Stimulated activated CD8-positive, alpha-beta memory T cell treated with anti-CD3 and anti-CD28 coated beads, Interleukin-12 subunit alpha, Interleukin-12 subunit beta, amount 100 ng/mL, for 1 hour (primary cell): ENCODE measurements at places on chromosomes 3 and 15.

DNA sequence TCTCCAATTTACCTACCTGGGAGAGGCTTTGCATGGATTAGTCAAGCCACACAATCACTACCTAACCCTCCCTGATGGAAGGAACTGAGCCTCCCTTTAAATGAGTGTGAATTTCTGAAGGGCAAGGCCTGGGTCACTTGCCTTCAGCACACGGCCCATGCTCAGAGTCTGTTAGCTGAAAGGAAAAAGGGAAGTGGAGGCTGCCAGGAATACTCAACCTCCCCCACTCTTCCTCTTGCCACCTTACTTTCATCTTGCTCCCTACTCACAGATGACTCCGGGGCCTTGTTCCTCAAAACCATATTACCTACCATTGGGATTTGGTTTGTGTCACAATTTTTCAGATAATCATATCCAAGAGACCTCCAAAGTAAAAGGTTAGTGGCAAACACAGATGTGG is 220.0 kb downstream of the ABHD5 start:
- DNase-seq: no peak

- DNase-seq: no peak
Observed at GRCh38 chr3:81876826-81877225, 115.4 kb upstream of the GBE1 start.

GRCh38 chr3:42266085-42266484 is at the start of gene CCK:
Gene CCK, minus strand, starts transcription at chr3:42266185. Its CDS starts 2,555 bp downstream, at chr3:42263630.
- DNase-seq: no peak

- DNase-seq: peak; percentile 26
Observed at GRCh38 chr3:20043396-20043795, 3.1 kb downstream of the KAT2B start.

DNA sequence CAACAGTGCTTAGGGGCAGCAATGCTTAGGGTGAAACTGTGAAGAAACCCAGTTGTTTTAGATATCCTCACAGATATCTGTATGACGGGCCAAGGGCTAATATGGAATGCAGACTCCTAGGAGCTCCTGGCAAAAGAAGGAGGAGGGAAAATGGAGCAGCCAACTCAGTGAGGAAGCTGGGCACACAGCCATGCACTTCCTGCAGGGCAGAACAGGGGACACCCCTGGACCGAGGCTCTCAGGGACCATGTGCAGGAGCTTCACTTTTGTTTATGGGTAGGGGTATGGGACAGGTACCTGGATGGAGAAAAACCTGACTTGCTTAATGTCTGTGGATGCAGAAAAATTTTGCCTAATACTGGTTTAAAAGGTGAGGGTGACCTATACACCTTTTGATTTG is 20.2 kb downstream of the NIPA1 start:
- no peak for DNase-seq

DNA sequence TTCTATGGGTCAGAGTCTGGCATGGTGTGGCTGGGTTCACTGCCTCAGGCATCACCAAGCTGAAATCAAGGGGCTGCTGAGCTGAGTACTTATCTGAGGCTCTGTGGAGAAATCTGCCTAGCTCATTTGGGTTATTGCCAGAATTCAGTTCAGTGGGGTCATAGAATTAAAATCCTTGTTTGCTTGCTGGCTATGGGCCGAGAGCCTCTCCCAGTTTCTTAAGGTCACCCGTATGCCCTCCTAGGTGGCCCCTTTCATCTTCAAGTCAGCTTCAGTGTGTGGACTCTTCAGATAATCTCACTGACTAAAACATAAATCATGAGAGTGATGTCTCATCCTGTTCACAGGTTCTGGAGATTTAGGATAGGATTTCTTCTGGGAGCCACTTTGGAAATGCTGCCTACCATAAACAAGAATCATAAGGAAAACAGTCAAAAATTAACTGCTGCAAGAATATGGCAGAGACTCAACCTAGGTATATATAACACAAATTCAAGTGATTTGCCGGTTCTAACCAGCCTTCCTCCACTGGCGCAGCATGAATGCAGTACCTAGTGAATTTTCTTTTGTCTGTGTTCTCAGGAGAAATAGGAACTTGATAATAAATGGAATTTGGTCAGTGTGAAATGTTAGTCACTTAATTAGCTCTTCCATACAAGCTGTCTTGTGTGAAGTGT is 5.3 kb downstream of the CP start:
- DNase-seq: no peak

DNA sequence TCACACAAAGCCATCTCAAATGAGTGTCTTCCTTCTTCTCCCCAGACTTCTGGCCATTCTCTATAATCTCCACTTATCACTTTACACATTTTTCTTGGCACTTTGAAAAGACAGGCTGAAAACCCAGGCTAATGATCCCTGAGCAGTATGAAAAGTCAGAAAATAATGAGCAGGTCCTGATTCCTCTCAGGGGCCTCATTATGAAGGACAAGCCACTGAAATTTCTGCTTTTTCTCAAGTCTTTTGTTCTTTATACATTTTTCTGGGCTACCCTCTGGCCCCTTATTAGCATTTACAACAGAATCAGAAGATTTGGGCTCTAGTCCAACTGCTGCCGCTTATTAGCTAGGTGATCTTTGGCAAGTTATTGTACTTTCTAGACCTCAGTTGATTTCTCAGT is 9.5 kb upstream of the ST6GAL1 start:
- no peak for DNase-seq

- no peak for DNase-seq
Observed at GRCh38 chr15:63156086-63156710, 1.1 kb downstream of the RPS27L start.

DNA sequence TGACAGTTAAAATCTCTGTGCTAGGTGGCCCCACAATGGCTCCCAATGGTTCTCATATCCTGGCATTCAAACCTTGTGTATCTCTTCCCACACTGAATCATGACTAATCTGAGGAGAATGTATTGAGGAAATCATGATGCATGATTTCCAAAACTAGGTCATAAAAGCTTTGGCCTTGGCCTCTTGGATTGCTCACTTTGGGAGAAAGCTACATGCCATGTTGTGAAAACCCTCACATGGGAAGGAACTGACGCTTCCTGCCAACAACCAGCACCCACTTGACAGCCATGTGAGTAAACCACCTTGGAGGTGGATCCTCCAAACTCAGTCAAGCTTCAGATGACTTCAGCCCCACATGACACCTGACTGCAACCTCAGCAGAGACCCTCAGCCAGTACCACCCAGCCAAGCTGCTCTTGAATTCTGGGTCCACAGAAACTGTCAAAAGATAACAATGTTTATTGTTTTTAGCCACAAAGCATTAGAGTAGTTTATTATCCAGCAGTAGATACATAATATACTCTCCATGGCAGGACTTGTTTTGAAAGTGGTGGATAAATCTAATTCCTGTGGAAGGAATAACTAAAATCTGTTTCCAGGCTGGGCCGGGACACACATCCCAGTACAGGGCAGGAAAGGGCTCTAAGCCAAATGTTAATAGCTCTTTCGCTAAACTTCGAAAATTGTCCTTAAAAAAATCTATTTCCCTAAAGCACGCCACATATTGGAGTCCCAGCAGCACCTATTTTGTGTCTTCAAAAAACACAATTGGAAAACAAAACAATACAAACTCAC is 1.0 kb upstream of the ZNF620 start:
- no peak for DNase-seq

- DNase-seq: no peak
Observed at GRCh38 chr15:62456011-62456920, 291.2 kb upstream of the C2CD4B start.

GRCh38 chr3:98172621-98173020 is 6.1 kb downstream of the OR5H15 start:
- DNase-seq: no peak

DNA sequence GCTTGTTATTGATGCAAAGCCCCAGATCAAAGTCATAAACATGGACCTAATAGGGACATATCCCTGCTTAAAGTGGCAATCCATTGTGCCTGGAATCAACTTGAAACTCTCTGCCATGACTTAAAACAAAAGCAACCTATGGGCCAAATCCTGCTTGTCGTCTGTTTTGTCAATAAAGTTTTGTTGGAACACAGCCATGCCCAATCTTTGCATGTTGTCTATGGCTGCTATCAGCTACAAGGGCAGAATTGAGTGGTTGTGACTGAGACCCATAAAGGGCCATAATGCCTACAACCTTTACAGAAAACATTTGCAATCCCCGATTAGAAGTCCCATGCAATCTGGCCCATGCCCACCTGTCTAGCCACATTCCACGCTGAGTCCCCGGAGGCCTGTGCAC is 235.4 kb downstream of the PLCL2 start:
- DNase-seq: no peak

GRCh38 chr3:40911928-40912327 is 287.4 kb upstream of the CTNNB1 start:
- DNase-seq: no peak

GRCh38 chr3:177832880-177833279 is 635.6 kb upstream of the TBL1XR1 start:
- DNase-seq: no peak

- DNase-seq: no peak
Observed at GRCh38 chr3:132730891-132731580, 8.8 kb upstream of the NPHP3 start.

DNA sequence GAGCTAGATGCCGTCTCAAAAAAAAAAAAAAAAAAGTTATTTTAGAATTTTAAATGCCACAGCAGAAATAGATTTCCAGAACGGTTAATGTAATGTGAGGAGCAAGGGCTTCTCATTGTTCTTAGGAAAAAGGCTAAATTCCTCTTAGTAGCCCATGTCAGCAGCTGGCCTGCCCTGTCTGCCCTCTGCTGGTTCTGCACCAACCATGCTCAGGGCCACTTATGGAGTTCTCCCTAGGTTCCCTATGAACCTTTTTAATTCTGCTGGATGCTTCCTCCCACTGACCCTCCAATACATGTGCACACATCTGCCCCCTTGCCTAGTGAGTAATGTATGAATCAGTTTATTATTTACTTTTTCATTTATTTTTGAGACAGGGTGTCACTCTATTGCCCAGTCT is 32.2 kb upstream of the DPPA4 start:
- no peak for DNase-seq

DNA sequence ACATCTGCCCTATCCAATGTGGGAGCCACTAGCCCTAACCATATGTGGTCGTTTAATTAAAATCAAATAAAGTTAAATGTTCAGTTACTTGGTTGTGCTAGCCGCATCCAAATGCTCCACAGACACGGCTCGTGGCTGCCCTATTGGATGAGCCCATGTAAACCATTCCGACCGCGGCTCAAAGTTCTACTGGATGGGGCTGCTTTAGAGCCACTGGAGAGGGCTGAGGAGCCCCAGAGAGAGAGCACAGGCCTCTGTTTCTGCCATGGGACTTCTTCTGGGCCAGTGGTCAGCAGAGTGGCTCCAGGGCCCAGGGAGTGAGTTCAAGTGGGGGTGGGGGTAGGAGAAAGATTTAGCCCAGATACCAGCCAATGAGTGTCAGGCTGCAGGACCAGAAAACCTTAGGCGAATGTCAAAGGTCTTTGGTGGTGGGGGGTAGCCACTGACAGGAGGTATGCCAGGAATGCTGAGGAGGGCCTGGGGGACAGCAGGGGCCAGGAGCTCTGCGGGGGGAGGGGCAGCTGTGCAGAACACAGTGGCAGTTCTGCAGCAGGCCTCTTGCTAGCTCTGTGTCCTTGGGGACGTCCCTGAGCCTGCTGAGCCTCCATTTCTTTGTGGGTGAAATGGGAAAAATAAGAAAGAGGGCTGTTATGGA is 30.1 kb downstream of the SPSB4 start:
- no peak for DNase-seq

DNA sequence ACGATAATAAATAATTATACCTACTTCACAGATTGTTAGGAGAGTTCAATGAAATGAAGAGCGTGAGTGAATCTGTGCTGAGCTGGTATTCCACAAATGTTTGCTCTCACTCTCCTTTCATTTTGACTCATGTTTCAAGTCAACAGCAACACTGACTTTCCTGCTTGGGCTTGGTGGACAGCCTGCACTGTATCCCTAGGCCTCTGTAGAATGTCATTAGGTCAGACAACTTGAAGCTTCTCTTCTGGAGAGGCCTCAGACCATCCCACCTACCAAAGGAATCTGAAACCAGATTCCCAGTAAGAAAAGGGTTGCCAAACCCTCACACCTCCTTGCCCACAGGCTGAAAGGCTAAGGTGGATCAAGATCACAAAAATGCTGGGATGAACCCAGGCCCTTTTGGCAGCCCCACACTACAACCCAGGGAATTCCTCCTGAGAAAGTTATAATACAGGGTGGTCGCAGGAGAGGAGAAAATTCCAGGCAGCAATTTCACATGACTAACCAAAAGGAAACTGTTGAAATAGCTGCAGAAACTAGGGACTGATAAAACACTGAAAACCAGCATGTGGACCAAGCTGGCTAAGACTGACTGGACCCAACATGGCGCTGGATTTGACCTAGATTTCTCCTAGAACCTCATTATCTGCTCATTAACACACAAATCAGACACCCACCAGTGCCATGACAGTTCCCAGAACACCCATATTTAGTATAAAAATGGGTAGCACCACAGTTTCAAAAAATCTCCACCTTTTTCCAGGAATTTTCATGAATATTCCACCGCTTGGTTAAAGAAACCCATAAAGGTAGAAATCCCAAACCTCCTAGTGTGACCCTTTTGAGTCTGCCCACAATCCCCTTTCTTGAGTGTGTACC is 57.0 kb upstream of the ZNF148 start:
- DNase-seq: no peak

- no peak for DNase-seq
Observed at GRCh38 chr15:59993950-59994401, 10.1 kb upstream of the FOXB1 start.

DNA sequence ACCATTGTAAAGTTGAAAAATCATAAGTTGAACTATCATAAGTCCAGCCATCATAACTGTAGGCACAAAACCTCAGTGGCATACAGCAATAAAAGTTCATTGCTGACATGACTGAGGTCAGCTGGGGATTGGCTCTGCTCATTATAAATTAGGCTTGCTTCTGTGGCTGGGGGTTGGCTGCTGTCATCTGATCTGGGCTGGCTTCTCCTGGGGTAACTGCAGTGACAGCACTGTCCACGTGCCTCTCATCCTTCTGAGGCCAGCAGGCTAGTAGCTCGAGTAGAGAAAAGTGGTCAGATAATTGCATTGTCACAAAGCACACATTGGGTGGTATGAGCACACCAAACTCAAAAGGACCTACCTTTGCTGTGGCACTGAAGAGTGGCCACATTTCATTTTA is 31.3 kb downstream of the CMTM7 start:
- DNase-seq: no peak

GRCh38 chr15:54594115-54594514 is 602.6 kb downstream of the RSL24D1 start:
- no peak for DNase-seq

- DNase-seq: no peak
Observed at GRCh38 chr3:58001979-58002378, 6.2 kb upstream of the FLNB start.

GRCh38 chr15:33008284-33008995 is 186.1 kb downstream of the FMN1 start:
- no peak for DNase-seq
